Skin of body (tissue), 3 donors: ENCODE measurements at places on chromosomes 1 and 21. TPM values are rescaled to one million over a fixed set of nuclear protein-coding genes. Genes with fewer than 3 reads are reported as not detected.

DNA sequence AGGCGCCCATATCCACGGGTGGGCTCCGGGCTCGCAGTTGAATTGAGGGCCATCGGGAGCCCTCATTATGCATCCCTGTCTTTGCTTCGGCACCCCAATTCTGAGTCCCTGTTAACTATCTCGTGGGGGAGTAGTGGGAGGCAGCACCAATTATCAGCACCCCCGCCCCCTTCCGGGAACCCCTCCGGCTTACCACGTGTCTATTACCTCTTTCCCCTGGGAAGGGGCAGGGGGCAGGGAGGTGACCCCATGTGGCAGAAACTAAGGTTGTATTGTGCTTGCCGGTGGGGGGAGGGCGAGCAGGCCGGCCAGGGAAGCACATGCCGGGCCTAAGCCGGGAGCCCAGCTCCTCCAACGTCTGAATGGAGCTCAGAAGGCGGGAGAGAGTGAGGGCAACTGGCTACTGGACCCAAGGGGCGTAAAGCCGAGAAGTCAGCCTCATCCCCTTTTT is 1.0 kb downstream of the LIN28A start:
- no peak for DNase-seq

Gene GNG4
- 1.6 TPM for total RNA-seq

DNA sequence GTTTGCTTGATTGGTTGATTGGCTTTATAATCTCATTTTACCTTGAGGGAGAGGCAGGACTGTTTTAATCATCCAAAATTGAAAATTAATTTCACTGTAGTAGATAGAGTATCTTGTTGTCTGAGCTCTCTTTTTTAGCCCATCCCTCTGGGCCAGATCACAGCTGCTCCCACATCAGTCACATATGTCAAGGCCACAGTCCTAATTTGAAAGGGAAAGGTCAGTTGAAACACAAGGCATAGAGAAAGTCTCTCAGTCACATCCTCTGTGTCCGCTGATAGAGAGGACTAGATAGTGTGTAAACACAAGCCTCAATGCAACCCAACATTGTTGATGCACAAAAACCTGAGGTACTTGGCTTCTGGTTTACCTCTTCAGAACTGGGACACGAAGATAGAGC is 6.8 kb downstream of the C1orf74 start:
- DNase-seq, result no peak

Gene CRABP2
- total RNA-seq, result 72.5 TPM

DNA sequence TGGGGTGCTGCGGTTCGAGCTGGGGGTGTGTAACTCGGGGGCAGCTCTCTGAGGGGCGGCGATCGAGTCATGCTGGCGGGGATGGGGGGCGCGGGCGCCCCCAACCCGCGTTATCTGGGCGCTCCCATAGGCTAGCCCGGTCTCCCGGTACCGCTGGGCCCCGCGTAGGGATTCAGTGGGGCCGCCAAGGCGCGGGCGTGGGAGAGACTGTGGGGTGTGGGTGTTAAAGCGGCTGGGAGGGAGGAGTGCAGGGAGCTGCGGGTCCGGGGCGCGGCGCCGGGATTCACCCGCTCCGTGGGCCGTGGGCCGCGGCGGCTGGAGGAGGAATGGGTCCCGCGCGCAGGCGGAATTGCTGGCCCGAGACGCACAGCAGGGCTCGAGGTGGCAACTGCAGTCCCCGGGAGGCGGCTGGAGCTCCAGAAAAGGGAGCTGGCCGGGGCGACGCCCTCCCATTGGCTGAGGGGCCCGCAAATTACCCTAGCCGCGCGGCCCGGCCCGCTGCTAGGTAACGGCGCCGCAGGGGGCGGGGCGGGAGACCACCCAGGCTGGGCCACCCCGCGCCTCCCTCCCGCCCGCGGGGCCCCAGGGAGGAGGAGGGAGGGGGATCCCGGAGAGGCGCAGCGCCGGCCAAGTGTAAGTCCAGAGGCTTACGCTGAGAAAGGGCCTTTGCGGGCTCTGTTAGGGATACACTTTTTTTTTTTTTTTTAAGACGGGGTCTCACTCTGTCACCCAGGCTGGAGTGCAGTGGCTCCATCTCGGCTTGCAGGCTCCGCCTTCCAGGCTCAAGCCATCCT is at the start of gene PTCH2:
TSS of gene PTCH2 (minus strand) at position 392 of the 794 bp plus-strand sequence. CDS start at position 71, 321 bp downstream.
- peak; percentile 57 for DNase-seq

Gene LCE1A
- total RNA-seq, result 1.7 TPM

DNA sequence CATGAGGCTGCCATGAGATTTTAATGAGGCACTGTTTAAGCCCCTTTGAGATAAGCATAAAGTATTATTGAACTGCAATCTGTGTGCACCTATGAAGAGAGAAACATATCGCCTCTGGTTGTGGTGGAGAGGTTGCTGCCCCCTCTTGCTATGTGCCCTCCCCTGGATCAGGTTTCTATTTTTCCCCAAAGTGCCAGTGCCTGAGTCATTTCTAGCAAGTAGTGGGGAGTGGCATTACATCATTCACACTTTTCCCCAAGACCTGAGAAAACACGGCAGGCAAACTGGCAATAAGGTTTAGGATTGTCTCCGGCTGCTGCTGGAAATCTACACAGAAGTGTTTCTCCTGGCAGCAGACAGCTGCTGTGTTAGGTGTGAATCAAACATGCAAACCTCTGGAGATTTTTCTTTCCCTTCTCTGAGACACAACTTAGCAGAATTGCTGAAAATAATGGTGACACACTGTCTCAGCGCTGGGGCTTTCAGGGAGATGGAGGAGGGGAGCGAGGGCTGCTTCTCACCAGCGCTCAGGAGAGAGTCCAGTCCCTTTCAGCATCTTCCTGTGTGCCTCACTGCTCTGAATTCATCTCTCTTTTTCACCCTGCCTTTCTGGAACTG is 13.7 kb upstream of the RGS16 start:
- DNase-seq, result no peak

- no peak for DNase-seq
These were observed 1.4 kb downstream of the ZNF670 start for GRCh38 chr1:247077213-247077612.

GRCh38 chr1:36583080-36583479 is 100.4 kb upstream of the CSF3R start:
- no peak for DNase-seq

Gene OR2T33
- not detected for total RNA-seq

DNA sequence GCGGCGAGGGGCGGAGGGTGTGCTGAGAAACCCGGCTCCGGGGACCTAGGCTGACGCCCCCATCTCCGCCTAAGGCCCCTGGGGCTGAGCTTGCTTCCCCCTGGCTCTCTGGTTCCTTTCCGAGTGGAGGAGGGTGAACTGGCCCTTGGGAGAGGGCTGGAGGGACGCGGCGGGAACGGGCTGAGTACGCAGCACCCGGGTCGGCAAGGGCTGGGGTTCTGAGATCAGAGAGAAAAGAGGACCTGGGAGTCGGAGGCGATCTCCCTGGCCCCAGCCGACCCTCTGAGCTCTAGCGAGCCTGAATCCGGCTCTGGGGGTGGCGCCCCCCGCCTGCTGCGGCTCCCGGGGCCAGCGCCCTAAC is 270.8 kb downstream of the FOXD2 start:
- no peak for DNase-seq

GRCh38 chr1:30313176-30313575 is 410.2 kb downstream of the MATN1 start:
- DNase-seq, result no peak

- no peak for DNase-seq
These were observed 15.9 kb downstream of the PYCR2 start for GRCh38 chr1:225908013-225908640.

Gene ID3
- 80.4 TPM for total RNA-seq

- DNase-seq, result no peak
These were observed 9.6 kb upstream of the ADCY10 start for GRCh38 chr1:167923324-167924056.

GRCh38 chr1:8464377-8464776 is 146.5 kb downstream of the SLC45A1 start:
- no peak for DNase-seq

DNA sequence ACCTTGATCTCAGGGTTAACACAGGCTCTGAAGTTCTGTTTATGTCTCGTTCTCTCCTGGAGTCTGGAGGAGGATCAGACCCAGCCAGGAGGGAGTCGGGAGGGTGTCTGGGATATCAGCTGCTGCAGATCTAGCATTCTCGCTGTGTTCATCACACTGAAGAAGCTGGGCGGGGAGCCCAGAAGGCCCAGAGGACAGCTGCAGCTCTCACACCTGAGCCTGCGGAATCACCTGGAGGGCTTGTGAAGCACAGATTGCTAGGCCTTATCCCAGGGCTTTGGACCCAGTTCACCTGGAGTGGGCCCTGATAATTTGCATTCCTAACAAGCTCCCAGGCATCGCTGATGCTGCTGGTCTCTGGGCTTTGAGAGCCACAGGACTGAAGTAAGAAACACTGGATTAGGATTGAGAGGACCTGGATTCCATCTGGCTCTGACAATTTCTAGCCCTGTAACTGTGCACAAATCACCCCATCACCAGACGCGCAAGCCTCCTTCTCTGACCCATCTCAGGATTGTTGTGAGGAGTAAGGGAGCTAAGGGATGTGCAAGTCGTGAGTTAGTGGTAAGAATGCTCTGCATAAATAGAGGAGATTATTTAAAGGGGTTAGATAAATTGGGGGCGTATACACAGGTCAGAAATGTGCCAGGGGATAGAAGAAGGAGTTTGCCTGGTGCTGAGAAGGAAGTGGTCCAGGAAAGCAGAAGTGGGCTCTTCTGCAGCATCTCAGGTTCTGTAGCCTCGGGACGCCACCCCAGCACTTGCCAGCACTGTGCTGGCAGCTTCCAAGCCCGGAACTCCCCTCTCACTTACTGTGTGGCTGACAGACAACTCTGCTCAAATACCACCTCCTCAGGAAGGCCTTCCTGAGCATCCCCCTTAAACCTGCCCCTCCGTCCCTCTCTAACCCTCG is 19.1 kb downstream of the ABCA4 start:
- DNase-seq, result no peak

DNA sequence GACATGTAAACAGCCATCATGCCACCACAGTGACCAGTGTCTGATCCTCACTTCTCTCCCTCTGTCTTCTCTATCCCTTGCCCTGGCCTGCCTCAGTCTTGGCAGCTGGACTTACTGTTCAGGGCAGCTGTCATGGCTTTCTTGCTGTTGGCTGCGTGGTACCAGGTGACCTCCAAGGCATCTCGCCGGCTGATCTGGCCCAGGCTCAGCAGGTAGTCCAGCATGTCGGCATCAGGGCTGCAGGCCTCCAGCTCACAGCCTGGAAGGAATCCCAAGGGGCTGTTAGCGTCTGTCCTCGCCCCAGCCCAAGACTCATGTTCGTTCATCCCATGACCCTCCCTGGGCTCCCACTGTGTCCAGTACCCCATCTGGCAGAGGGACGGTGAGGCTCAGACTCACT is 3.6 kb downstream of the FAM151A start:
- DNase-seq, result no peak

DNA sequence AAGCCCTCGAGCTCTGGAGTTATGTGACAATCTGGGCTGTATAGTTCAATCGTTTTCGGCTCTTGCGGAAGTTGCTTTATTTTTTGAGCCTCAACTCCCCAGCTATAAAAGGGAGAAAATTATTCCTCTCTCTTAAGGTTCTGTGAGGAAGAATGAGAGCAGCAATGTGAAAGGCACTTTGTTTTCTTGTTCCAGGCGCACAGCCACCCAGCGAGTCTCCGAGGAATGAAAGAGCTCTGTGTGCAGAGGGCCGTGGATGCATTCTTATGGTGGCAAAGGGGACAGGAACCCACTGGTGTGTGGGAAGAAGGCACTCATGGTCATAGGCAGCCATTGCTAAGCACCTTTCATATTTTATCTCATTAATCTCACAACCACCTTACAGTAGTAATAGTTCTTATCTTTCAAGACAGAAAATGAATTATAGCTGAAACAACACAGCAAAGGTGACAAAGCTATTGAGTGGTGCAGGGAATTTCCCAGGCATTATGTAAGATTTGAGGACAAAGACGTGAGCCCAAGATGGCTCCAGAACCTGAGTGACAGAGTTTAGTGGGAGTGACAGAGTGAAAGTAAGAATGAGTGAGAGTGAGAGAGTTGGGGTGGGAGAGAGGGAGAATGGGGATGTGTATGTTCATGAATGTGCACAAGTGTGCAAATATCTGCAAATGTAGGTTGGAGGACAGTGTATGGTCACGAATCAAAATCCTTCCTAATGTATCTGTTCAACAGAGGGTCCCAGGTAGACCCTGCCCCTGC is 9.4 kb downstream of the CYP2J2 start:
- no peak for DNase-seq

DNA sequence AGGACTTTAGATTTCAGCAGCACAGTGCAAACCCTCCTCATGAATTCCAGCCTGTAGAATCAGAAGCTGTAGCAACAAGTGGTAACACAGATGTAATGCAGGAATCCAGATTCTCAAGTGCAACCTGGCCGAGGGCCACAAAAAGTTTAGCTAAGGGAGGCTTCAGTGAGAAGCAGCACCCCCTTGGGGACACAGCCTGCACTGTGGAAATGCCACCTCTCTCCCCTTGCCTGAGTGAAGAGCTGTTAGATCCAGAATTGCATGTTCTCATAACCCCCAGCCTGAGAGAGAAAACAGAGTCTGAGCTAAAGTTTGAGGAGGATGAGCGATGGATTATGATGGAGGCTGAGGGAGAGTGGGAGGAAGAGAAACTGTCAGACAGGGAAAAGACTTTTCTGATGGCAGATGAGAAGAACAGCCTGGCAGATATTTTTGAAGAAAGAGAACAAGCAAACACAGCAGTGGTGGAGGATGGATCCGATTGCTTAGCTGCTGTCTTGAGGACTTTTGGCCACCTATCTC is 80.5 kb upstream of the BMP8A start:
- DNase-seq, result peak; percentile 72

Gene C1orf56
- total RNA-seq, result 1.8 TPM

DNA sequence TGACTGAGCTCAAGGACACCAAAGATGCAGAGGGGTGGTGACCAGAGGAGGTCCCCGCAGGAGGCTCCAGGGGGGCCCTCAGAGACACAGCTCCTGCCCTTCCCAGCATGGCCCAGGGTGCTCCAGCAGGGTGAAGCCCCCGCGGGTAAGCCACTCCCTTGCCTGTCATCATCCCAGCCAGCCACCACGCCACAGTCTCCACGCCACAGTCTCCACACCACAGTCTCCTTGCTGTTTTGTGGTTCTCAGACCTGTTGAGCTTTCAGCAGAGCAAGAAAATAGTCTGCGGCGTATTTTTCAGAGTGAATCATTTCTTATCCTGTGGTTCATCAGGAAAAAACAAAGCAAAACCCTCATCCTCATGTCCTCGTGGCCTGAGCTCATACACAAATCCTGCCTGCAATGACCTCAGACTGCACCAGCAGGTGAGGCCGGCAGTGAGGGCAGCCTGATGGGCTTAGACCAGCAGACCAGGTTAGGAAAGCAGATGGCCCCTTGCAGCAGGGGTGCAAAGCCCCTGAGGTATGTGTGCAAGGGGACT is 25.7 kb upstream of the ABCG1 start:
- DNase-seq, result no peak

Gene KCNH1
- 0.59 TPM for total RNA-seq

Gene F3
- 38.6 TPM for total RNA-seq

DNA sequence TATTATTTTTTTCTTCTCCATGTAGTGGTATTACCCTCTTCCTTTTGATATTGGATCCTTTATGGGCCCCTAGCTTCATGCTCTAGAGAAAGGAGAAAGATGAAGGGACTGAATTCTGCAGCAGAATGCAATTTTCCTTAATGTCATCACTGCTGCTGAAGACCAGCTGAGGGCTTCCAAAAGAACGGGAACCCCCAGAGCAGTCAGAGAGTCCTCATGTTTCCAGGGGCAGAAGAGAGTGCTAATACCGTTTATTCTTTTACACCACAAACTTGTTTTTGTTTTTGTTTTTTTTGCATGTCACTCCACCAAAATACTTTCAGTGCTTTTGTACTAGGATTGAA is 21.1 kb upstream of the TBX15 start:
- peak; percentile 76 for DNase-seq

- DNase-seq, result no peak
These were observed 27.8 kb upstream of the TNFSF4 start for GRCh38 chr1:173234899-173235298.
